ENCODE measurements at places on chromosomes 3 and 15. TPM values are rescaled to one million over a fixed set of nuclear protein-coding genes. Genes with fewer than 3 reads are reported as not detected.

GRCh38 chr3:56525291-56525690, 31.7 kb upstream of the CCDC66 start:
- DNase-seq: no peak

- no peak for DNase-seq
These were observed 174.0 kb upstream of the TPM1 start for GRCh38 chr15:62868507-62868906.

AP3B2 gene
- total RNA-seq: 6.1 TPM

DNA sequence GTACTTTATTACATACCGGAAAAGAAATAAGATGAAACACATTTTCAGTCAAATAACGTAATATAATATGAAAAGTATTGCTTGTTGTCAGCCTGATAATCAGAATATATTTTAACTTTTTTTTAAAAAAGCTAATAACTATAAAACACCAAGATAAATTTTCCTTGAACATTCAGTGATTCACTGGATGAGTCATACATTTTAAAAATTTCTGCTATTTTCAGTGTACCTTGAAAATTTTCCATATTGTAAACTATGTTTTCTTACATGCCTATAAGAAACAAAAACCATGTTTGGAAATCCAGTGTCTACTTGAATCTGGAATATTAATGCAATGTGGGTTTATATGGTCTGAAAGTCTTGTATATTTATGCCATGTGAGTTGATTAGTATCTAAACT, 36.3 kb upstream of the MEIS2 start:
- no peak for DNase-seq

DNA sequence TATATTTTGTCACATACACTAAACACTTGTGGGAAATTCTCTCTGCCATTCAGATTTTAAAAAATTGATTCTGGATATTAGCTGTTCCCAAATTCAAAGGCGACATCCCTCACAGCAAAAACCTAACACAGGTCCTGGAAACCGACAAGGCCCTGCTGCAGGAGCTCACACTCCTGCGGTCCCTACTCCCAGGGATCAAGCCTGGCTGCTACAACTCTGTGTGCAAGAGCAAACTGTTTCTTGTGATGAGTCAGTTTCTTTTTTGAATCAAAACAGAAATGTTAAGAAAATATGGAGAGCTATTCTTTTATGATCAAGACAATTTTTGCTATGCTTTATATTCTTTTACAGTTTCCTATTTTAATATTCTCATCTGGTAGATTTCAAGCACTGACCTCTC, 51.0 kb upstream of the TJP1 start:
- DNase-seq: no peak

TATDN2 gene
- total RNA-seq: 21.0 TPM

Data from MCF 10A (cell line).